ENCODE measurements at places on chromosomes 11 and 22. TPM values are rescaled to one million over a fixed set of nuclear protein-coding genes. Genes with fewer than 3 reads are reported as not detected.

GRCh38 chr11:19903620-19904069 is 191.0 kb downstream of the NAV2 start:
- peak; percentile 9 for DNase-seq

DEFB131B gene
- polyA plus RNA-seq = not detected

- no peak for DNase-seq
Observed at GRCh38 chr11:132158091-132158490, 787.7 kb downstream of the NTM start.

- no peak for DNase-seq
Observed at GRCh38 chr11:78359921-78360320, 57.7 kb downstream of the GAB2 start.

DNA sequence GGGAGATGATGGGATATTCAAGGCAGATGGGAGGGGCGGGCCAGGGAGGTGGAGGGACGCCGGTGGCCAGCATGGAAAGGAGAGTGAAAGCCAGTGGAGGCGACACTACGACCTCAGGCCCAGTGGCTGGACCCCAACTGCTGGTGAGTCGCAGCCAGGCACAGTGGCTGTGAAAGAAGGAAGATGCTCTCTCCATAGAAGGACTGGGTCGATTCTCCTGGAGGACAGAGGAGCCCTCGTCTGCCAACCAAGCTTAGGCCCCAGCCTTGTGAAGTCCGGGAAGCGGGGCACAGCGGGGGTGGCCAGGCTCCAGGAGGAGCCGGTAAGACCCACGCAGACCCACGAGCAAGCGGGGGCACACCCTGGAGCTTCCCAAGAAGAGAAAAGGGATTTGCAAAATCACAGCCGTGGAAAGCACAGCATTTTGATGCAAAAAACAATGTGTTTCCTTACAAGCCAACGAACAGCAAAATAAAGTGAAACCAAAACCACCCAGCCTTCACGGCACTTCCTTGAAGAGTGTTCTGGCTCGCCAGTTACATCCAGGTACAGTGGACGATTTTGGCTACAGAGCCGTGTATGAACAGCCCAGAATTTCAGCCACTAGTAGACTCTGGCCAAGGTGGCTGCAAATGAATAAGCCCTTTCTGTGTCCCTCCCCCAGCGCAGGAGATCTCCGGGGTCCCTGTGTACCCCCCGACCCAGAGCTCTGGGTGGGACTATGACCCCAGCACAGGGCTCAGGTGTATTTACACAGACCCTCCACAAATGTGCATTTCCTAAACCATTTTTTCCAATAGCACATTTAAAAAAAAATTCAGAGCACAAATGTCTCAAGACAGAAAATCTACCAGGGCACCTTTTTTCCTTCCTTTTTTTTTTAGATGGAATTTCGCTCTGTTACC is 96.9 kb downstream of the TRMU start:
- peak; percentile 59 for DNase-seq

MMP13 gene
- polyA plus RNA-seq = not detected

OR2AT4 gene
- not detected for polyA plus RNA-seq
